HT1080 (cell line): ENCODE measurements at places on chromosomes 1 and 21.

GRCh38 chr1:234621657-234622335, 11.8 kb upstream of the IRF2BP2 start:
- peak; percentile 33 for DNase-seq

DNA sequence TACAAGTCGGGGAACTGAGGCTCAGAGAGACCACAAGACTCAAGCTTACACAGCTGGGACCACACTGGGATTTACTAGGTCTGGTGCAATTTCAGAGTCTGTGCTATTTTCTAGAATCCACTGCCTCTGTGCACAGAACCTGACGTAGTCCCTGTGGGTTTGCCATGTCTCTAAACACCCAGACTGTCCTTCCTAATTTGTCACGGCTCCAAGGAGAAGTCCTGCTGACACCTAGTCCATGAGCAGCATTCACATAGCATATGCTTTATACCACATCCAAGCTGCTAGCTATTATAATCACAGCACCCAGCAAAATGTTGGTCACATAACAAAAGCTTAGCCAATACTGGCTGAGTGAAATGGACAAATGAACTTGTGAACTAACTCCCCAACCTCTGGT, 79.0 kb upstream of the HMGB4 start:
- DNase-seq, result no peak

- no peak for DNase-seq
These were observed 2.1 kb downstream of the SCCPDH start for GRCh38 chr1:246726255-246726679.

DNA sequence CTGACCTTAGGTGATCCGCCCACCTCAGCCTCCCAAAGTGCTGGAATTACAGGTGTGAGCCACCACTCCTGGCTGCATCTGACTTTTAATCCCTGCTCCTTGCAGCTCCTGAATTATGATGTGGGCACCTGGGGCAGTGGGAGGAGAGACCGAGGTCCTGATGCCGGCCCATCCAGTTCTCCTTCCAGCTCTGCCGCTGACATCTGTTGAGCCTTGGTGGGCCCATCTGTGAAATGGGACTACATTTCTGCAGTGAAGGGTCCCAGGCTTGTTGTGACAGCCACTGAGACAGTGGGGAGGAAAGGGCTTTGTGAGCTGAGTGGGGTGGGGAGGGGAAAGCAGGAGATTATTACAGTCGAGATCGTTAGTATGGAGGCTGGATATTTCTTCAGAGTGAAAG, 11.8 kb downstream of the PLA2G2F start:
- DNase-seq, result no peak

DNA sequence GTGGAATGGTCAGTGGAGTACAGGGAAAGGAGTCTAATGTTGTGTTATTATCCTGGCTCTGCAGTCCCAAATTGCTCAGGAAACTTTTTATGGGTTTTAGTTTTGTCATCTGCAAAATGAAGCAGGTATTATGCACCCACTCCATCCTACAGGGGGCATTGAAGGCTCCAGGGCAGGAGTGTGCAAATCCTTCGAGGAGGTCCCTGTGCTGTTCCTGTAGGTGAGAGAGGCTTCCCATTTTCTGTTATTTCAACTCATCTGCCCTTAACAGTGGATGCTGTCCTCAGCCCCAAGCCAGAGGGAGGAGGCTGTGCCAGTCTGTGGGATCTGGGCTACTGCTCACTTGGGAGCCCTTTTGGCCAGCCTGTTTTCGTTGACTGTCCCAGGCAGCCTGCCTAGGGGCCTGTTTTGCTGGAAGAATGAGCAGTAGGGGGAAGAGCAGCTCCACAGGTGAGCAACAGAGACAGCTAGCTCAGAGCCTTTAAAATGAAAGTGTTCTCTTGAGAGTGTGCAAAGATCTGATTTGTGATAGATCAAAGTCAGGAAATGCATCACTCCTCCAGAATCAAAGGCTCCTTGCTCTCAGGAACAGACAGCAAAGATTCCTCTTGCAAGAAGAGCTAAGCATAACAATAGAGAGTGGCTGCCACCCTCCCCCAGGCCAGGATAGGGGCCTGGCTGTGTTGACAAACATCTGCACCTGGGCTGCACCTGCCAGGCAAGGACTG, 317.6 kb upstream of the PROX1 start:
- no peak for DNase-seq

DNA sequence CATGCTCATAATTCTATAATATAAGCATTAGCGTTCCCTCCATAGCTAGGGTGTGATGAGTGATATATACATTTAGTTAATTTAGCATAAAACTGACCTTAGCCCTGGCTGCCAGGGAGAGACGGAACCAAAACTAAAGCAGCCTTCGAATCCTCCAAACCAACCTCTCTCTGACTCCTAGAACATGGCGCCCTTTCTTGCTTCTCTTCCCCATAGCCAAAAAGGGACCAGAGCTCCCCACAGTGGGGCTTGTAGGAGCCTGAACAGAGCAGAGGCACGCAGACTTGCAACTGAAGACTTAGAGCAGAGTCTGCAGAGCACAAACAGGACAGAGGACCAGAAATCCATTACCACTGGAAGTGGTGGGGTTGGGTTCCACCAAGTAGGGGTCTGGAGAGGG, 17.7 kb downstream of the IRF2BP2 start:
- DNase-seq, result no peak

- DNase-seq, result no peak
These were observed 200.4 kb downstream of the LYPLAL1 start for GRCh38 chr1:219374046-219374566.

- no peak for DNase-seq
These were observed 3.0 kb upstream of the RGS8 start for GRCh38 chr1:182687361-182687760.

DNA sequence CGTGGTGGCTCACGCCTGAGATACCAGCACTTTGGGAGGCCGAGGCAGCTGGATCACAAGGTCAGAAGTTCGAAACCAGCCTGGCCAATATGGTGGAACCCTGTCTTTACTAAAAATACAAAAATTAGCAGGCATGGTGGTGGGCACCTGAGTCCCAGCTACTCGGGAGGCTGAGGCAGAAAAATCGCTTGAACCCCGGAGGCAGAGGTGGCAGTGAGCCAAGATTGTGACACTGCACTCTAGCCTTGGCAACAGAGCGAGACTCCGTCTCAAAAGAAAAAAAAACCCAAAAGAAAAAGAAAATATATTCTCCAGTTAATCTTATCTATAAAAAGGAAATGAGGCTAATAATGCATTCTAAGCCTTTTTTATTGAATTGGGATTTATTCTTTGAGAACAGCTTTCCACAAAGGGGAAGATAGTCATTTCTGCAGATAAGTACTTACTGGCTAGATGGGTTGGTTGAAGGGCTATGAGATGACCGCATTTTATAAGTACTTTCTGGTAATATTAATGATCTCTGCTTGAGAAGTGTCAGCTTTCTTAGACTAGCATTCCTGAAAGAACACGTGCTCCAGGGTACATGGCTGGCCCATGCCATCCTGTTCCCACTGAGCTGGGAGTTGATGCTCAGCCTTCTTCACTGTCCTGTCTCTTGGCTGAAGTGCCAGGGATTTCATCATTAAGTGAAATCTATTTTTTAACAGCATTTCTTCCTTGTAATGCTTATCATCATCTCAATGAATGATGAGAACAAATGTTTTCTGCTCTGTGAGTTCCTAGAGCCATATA, 57.9 kb downstream of the SASS6 start:
- no peak for DNase-seq

- DNase-seq, result no peak
These were observed 44.6 kb upstream of the TMEM125 start for GRCh38 chr1:43225168-43225567.

DNA sequence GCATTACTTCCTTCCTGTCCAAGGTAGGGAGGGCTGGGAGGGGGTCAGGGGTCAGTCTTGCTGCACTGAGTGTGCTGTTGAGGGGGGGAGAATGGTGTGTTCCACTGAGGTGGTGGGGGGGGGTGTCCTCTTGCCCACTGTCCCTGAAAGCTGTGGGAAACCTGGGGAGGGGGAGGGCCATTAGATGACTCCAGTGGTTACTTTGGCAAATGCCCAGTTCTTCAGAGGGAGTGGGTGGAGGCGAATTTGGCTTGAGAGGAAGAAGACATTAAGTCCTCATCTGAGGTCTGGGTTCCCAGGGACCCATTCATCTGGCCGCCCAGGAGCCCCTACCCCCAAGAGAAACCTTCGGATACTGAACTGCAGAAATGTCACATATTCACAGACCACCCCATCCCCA, 36.2 kb downstream of the MEF2D start:
- no peak for DNase-seq

DNA sequence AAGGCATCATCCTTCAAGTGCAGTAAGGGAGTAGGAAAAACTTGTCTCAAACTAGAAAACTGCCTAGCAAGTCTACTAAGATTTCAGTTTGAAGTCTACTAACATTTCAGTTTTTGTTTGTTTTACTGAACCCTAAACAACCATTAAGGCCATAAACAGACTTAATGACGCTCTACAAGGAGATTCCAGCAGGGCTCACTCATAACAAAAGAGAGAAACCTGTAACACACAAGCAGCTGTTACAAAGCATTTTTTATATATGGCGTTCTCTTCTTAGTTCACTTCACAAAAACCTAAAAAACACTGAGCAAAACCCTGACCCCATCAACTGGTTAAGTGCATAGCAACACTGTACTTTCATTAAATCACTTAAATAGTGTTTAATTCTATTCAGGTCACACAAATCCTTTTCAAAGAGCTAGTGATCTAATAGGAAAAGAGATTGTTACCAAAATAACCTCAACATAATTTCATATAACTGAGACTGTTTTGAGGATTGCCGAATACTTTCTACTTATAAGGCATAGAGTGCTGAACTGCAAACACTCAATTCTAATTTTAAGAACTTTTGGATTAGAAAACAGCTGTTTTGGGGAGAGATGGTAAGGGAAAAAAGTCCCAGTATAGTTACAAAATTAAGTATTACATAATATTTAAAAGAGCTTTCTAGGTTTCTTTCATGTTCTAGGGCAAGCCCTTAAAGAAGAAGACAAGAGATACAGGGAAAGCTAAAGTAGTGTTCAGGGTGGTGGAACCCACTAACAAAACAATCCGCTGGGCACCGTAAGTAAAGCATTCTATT, 1.4 kb downstream of the B3GALNT2 start:
- DNase-seq, result peak; percentile 17

GRCh38 chr1:3461934-3462275, 7.4 kb downstream of the ARHGEF16 start:
- no peak for DNase-seq

GRCh38 chr1:19424651-19425570, 60.4 kb downstream of the CAPZB start:
- no peak for DNase-seq

DNA sequence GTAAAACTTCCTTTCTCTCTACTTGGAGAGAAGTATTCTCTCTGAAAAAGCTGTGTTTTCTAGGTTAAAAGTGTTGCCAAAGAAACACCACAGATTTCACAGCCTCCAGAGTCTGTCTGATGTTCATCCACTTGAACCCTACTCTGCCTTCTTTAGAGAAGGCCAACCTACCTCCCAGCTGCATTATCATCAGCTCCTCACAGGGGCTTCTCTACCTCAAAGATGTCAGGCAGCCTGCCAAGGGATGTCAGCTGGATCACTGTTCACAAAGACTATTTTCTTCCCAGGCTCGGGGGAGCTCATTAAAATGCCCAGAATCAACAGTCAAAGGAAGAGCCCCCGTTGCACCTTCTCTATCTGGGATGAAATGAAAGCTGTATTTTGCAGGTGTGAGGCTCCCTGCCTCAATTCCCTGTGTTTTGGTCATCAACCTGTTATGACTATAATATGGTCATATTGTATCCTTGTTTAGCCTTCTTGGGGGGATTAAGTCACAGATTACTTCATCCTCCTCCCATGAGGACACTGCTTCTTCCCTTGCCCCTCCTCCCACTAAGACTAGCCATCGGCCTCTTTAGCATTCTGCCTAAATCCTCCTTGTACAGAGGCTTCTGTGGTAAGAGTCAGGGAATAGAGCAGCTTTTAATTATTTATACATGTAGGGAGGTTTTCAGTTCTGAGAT, 25.7 kb downstream of the ANGPTL7 start:
- no peak for DNase-seq

GRCh38 chr1:206566999-206567398, 45.3 kb downstream of the EIF2D start:
- DNase-seq, result no peak

GRCh38 chr1:244361764-244362473, 89.8 kb downstream of the ADSS2 start:
- no peak for DNase-seq

GRCh38 chr1:245541369-245541768, 386.6 kb downstream of the KIF26B start:
- no peak for DNase-seq

DNA sequence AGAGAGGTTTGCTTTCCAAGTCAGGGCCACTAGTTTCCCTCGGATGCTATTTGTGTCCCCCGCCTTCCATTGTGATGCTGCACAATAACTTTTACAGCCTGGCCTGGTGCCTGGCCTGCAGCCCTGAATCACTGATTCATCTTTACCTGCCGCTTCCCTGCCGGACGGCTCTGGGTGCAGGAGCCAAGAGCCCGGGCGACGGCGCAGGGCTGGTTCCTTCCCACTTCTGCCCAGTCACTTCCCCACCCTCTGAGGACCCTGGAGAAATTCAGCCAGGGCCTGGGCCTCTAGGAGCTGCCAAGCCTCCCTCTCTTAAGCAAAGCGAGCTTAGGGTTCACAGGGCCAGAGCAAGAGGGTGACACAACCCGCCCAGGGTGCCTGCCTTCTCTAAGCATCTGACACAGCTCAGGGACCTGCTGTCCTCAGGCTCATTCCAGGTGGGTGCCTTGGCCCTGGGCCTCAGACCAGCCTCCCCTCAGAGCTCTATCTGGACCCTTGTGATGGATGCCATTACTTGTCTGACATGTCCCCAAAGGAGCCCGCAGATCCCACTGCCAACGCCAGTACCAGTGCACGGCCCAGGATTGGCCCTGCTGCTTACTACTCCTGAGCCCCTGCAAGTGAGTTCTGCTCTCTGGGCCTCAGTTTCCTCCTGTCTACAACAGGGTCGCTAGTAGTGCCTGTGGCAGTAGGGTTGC, 381.0 kb upstream of the VAMP3 start:
- DNase-seq, result no peak

DNA sequence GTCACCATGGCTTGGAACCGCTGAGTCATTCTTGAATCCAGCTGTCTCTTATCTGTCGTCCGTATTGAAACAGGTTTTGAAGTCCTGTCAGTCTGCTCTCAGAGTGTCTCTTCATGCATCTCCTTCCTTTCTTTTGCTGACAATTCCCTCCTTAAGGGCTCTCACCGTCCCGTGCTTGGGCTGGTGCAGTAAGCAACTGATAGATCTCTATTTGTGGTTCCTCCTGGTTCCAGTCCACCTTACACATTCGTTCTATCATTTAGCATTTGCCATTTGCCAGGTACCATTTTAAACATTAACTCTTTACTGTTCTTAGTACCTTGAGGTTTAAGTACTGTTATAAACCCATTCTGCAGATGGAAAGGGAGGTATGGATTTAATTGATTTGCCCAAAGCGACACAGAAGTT, 88.9 kb downstream of the DYRK1A start:
- DNase-seq, result no peak

GRCh38 chr1:62386351-62387121, 50.3 kb upstream of the USP1 start:
- no peak for DNase-seq

- no peak for DNase-seq
These were observed 475.3 kb upstream of the ADGRL2 start for GRCh38 chr1:81325397-81325796.

DNA sequence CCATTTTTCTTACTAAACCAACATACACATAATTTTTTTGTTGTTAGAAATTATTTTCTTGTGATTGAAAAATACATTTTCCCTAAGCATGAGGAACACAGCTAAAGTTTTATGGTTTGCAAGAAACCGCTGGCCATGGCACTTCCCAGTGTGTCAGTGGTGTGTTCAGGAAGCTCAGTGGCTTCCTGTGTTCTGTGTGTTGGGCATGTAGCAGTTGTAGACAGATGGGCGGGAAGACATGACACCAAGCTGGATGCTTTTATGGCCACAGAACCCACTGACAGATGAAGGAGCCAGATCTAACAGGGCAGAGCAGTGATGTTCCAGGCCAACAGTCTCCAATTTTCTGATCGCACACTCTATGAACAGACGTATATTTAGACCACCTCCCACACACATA, 119.8 kb downstream of the GALNT2 start:
- DNase-seq, result no peak
